ENCODE measurements at places on chromosomes 3 and 15. TPM values are rescaled to one million over a fixed set of nuclear protein-coding genes. Genes with fewer than 3 reads are reported as not detected.

GRCh38 chr3:95217661-95218060 is 1154.8 kb downstream of the NSUN3 start:
- DNase-seq: no peak

GRCh38 chr15:41904541-41905005 is 10.7 kb upstream of the SPTBN5 start:
- DNase-seq: peak; percentile 90

Gene PLAAT1
- total RNA-seq: not detected

Gene BCL2A1
- not detected for total RNA-seq

DNA sequence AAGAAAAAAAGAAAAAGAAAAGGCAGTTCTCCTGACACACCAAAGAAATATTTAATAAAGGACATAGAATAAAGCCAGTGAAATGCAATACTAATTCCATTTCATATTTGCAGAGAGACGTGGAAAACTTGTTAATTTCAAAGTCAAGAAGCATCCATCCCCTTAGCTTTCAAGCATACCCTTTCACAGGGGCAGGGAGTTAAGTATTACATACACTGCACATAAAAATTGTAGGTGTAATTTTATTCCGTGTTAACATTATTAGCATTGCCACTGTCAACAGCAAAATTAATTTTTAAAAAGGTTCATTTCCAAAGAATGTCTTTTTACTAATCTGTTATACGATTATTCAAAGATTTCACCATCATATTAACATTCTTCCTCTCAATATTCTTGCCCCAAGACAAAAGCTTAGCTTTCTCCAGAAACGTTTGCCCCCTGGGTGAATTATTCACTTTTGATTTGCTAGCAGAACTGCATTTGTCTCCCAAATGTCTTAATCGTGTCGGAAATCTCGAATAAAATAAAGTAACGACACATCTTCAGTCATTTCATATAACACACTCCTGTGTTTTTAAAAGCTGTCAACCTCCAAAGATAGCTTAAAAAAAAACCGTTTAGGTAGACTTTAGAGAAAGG is 517.9 kb downstream of the MECOM start:
- DNase-seq: no peak

GRCh38 chr15:42037656-42038055 is 16.8 kb upstream of the PLA2G4E start:
- peak; percentile 85 for DNase-seq

GRCh38 chr3:134105876-134106556 is 76.3 kb upstream of the SLCO2A1 start:
- no peak for DNase-seq

GRCh38 chr3:14539384-14539741 is 779 bp downstream of the GRIP2 start:
- no peak for DNase-seq

- peak; percentile 73 for DNase-seq
These were observed 794 bp downstream of the ARPP19 start for GRCh38 chr15:52567871-52568600.
